Activated CD4-positive, alpha-beta T cell treated with anti-CD3 and anti-CD28 coated beads, Interleukin-10, Interleukin-2, amounts not matched to agents 100 ng/mL and 50 ng/mL, durations not matched to agents 16 hours and 8 hours (primary cell): ENCODE measurements at places on chromosomes 7 and 10.
A peak's percentile ranks its signal among the peaks of the same experiment; 100 is the strongest.

DNA sequence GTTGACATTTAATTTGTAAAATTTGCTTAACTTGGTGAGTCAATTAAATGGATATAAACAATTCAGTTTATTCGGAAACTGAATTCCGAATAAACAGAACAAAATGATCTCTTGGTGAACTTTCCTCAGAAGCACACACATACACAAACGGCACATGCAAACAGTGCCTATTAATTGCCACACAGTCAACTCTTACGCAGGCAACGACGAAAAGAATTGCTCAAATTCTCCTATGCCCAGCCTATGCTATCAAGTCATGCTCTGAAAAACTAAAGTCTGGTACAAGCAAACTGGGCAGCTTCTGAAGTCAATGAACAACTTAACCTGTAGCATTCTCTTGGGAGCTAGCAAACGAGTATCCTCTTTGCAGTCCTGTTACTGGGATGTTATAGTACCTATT lies 38.8 kb upstream of the ASL start:
- no peak for DNase-seq

GRCh38 chr7:142384493-142384922 lies 126.7 kb upstream of the PRSS58 start:
- peak; percentile 63 for DNase-seq

DNA sequence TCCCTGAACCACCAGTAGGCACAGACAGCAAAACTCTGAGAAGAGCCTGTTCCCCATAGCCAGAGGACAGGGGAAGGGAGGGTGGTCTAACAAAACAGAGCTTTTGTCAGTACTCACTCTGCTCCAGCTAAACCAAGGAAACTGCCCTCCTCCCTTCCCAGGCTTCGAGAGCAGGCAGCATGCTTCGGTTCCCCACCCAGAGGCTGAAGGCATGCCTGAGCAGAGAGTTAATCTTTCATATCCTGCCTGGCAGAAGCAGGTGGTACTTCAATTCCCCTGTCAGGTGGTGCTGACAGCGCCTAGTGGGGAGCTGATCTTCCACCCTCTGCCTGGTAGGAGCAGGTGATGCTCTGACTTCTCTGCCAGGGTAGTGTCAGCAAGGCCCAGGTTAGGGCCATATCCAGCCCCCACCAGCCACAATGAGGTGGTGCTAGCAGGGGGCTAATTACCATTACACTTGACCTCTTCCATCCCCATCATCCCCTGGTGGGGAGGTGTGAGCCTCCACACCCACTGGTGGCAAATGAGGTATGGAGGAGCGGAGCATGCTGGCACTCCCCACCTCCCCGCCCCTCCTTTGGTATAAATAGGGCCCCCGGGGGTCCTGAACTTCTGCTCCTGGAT lies 35.1 kb downstream of the SDK1 start:
- no peak for DNase-seq

- DNase-seq = no peak
Observed at GRCh38 chr10:61304746-61305145, 148.4 kb downstream of the TMEM26 start.

DNA sequence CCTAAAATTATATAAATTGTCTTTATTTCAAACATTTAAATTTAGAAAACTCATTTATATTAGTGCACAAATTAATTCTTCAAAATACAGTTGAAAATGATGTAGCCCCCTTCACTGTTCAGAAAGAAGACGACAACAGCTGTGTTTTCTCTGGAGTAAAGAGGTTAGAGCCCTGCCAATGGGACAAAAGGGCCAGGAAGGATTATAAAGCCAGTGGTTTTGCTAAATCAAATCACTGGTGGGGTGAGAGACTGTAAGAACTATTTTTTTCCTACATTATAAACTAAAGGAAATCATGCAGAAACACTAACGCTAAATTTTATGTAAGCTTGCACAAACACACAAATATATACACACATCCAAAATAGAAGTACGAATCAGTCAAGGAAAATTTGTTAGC lies 386.6 kb downstream of the PARD3 start:
- no peak for DNase-seq

GRCh38 chr7:16531707-16532106 lies 5.1 kb downstream of the LRRC72 start:
- no peak for DNase-seq

GRCh38 chr7:154919344-154920225 lies 83.3 kb downstream of the PAXIP1 start:
- no peak for DNase-seq

DNA sequence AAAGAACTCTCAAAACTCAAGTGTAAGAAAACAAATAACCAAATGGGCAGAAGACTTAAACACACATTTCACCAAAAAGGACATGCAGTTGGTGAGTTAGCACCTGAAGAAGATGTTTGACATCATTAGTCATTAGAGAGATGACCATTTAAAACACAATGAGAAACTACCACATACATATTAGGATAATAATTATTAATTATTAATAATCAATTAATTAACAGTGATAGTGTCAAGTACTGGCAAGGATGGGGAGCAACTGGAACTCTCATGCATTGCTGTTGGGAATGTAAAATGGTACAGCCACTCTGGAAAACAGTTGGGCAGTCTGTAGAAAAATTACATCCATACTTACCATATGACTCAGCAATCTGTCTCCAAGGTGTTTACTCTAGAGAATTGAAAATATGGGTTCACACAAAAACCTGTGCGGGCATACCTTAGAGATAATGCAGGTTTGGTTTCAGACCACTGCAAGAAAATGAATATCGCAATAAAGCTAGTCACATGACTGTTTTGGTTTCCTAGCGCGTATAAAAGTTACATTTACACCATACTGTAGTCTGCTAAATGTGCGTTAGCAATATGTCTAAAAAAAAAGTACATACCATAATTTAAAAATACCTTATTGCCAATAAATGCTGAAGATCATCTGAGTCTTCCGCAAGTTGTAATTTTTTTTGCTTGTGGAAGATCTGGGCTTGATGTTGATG lies 30.3 kb downstream of the ARID5B start:
- no peak for DNase-seq

DNA sequence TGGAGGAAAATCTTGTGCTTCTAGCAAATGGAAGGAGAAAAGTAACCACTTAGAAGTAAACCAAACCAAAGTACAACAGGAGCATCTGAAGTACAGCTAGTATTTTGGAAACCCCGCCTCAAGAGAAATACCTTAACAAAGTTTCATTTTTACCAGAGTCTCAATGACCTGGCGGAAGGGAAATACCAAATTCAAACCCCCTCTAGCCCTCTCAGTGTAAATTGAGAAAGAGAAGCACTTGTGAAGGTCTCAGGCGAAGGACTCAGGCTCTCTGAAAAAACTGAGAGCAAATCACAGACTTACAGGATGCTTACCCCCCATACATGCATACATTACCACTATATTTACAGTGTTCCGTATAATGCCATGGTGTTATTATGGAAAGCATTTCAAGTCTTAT lies 70.1 kb downstream of the ZPBP start:
- no peak for DNase-seq

DNA sequence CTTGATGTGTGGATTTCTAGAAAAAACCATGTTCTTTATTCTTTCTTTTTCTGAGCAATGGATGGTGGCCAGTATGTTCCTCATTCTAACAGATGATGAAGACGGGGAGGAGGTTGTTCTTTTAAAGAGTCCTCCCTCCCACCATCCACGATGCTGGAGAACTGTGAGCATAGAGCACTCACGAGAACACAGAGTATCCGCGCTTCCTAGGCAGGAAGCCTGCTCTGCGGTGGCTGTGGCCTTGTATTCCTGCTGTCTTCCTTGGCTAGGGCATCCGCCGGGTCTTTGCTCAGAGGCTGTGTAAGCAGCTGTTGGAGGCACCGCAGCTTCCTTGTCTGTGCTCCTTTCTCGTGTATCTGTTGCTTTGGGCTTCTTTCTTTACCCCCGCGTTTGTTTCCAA lies 214.2 kb downstream of the CCDC3 start:
- no peak for DNase-seq

DNA sequence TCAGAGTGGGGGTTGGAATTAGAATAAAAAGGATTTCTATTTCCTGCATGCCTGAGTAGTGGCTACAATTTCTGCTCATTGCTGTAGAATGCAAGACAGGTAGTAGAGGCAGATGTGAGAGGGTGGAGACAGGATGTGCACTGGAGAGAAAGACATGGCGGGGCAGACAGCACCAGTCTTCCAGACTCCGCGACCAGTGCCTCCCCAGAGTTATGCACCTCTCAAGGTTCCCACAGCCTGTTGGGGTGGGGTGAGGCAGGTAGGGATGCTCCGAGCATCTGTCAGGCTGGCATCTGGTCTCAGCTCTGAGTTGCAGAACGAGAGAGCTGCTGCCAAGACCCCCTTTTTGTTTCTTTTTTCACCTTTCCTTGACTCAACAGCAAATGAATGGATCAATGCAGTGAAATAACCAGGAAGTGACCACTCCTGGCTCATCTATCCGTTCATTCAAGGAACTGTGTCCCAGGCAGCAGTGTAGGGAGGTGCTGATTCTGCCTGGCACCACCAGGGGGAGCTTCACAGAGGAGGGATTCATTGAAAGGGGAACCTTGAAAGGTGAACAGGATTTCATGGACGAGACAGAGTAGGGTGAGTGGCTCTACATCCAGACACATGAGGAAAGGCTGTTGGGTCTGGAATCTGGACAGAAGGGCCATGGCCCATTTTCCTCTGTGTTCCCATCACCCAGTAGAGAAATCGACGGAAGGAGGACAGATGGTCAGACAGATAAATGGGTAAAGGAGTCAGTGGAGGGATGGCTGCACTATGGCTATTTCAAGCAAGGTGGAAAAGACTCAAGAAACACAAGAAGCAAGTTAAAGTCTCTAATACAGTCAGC lies 17.2 kb upstream of the SLC18A3 start:
- DNase-seq = peak; percentile 65

- DNase-seq = no peak
Observed at GRCh38 chr7:142188846-142189245, 69.0 kb downstream of the PRSS58 start.

- DNase-seq = no peak
Observed at GRCh38 chr7:47763063-47763974, 181.4 kb upstream of the TNS3 start.

DNA sequence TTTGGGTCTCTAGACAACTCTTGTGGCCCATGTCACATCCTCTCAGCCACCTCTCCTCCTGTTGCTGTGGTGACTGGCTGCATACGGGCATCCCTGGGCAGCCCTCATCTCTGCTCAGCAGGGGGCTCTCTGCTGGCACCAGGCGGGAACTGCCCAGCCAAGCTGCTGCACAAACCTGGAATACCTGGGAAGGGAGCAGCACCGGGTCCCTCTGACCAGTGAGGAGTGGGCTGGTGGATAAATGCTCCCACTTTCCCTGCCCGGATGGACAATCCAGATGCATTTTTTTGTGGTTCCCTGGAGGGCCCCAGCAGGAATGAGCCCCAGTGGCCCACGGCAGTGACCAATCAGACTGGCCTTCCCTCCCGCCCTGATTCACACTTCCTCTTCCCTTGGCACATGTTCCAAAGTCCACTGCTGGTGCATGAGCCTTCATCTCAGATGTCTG lies 21.9 kb downstream of the GRID1 start:
- DNase-seq = no peak

DNA sequence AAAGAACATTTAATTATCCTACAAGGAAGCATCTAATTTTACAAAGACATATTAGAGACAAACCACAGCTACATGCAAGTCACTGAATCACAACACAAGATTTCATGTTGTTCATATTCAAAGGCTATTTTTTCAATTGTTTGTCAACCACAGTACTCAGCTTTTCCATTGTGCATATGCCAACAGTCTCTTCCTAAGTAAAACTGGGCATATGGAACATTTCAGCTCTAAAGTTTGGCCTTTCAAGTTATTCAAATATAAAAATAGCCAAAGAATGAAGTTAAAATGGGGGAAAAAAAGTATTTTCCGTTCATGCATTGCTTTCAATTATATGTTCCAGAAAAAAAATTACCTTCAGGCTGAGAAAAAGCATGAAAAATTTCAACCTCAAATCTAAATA lies 537.9 kb downstream of the PLXDC2 start:
- DNase-seq = no peak

DNA sequence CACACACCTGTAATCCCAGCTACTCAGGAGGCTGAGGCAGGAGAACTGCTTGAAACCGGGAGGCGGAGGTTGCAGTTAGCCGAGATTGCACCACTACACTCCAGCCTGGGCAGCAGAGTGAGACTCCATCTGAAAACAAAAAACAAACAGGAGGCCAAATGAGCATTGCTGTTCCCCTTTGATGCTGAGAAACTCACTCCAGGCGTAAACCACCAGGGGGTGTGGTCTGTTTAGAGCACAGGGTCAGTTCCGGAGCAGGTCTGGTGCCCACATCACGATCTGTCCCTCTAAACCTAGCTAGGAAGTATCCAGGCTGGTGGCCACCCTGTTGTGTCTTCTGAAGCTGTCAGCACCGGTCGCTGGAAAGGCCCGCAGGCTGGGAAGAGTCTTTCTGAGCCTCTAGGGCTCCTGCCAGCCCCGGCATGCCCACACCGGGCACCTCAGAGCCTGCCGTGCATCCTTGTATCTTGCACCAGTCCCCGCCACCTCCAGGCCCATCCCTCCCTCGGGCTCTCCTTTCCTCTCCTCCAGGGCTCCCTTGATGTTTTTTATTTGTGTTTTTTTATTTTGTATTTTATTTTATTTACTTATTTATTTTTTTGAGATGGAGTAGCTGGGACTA lies 66.3 kb upstream of the SH2B2 start:
- DNase-seq = no peak
